ENCODE measurements at places on chromosomes 16 and 17.
A peak's percentile ranks its signal among the peaks of the same experiment; 100 is the strongest.

DNA sequence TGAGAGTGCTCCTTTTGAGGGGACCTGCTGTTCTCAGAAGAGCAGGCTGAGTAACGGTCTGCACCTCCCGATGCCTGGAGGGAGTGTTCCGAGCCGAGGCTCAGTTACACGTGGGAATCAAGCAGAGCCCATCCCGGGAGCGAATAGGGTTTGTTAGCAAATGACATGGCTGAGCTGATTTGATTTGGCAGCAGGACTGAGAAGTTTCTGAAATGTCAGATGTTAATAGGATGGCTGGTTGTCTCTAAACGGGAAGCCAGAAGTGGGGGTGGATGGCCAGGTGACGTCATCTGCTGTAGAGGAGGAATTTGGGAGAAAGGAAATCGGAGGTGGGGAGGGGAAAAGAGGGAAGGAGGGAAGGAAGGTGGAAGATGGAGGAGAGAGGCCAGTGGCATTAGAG lies 128.0 kb downstream of the RAP1GAP2 start:
- no peak for DNase-seq

GRCh38 chr17:31568539-31568938 lies 177.1 kb downstream of the RAB11FIP4 start:
- no peak for DNase-seq

- DNase-seq = no peak
These were observed 9.3 kb upstream of the CNP start for GRCh38 chr17:41957031-41957868.

GRCh38 chr17:73772107-73772705 lies 128.0 kb upstream of the SDK2 start:
- DNase-seq = no peak

- DNase-seq = no peak
These were observed 1.9 kb downstream of the OR1F1 start for GRCh38 chr16:3189869-3190268.

- no peak for DNase-seq
These were observed 111.1 kb downstream of the GAS7 start for GRCh38 chr17:10087355-10087754.

DNA sequence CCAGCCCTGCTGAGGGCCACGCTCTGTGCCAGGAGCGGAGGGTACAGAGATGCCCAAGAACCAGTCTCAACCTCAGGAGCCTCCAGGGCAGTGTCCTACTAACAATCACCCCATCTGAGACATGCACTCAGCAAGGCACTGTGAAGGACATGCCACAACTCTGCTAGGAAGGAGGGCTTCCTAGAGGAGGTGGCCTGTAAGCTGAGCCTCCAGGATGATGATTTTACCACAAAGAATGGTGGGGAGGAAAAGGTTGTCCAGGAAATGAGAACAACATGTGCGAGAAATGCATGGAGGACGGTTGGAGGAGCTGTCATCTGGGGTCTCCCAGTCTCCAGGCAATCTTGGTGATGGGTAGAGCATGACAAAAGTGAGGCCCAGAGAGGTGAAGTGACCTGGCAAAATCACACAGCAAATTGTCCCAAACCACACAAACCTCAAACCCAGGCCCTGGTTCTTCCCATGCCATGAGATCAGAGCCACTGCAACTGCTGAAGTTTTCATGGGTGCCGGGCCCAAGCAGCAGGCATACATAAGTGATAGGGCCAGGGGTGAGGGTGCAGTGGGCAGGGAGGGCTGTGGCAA lies 30.5 kb downstream of the CNGB1 start:
- DNase-seq = no peak

- DNase-seq = no peak
These were observed 15.5 kb downstream of the MMP15 start for GRCh38 chr16:58040945-58041627.

GRCh38 chr17:45867702-45868101 lies 23.0 kb downstream of the SPPL2C start:
- no peak for DNase-seq

GRCh38 chr17:35684055-35684802 lies 47.2 kb upstream of the RASL10B start:
- DNase-seq = no peak

DNA sequence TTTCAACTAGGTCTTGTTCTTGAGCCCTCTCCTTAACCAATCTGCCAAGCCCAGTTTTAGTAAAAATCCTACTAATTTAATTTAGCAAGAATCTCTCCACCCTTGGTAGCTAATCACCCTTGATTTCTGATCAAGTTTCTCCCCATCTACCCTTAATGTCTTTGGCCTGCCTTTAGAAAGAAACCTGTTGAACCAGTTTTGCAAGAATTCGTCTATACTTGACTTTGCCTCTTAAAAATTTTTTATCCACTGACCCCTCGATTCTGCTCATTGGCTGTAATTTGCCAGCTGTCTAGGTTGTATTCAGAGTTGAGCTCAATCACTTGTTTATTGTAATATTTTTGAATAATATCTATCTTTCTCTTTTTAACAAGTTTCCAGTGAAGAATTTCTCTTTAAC lies 1138.5 kb downstream of the CDH11 start:
- no peak for DNase-seq

DNA sequence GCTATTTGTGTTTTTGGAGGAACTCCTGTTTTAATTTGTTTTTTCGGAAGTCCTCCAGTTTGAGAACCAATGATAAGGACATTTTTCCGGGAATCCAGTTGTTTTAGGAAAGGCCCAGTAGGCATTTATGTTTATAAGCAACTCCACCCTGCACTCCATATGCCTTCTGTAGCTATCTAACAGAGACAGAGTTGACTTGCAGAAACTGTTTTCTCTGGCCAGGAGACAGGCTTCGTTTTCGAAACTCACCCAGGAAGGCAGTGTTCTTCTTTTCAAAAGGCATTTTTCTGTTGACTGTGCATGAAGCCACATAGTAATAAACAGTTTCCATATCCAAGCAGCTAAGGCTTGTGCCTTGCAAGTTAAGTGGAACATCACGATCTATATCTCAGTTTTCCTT lies 587.1 kb downstream of the WWOX start:
- no peak for DNase-seq

DNA sequence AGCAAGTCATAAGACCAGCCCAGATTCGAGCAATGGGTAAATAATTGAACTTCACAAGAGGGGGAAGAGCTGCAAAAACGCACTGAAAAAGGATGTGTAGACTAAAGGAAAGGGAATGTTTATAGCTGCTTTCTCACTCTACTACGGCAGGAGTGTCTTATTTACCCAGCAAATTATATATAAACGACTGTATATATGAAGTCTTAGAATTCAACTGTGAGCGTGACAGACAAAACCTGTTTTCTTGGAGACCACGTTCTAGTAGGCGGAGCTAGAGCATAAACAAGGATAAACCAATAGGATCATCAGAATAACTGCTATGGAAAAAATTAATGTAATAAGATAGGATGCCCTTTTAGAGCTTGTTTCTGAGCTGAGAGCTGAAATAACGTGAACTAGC lies 394.6 kb upstream of the MON1B start:
- DNase-seq = no peak

DNA sequence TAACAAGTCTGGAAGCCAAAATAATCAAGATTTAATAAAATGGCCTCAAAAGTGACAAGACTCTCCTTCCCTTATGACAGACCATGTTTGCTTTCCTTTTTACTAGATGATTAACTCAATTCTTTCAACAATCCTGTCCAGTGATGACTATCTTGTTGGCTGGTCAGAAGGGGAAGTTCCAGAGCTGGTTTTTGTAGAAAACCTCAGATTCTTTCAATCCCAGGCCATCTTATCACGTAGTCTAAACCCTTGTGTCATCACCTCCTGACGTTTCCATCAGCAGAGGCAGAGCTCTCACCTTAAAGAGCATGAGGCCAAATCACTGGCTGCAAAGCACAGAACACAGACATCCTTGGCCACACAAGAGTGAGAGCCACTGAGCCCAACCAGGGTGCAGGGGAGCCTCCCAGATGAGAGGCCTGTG lies 125.3 kb downstream of the ANKRD11 start:
- no peak for DNase-seq

- no peak for DNase-seq
These were observed 7.2 kb upstream of the MTSS2 start for GRCh38 chr16:70692873-70693671.

DNA sequence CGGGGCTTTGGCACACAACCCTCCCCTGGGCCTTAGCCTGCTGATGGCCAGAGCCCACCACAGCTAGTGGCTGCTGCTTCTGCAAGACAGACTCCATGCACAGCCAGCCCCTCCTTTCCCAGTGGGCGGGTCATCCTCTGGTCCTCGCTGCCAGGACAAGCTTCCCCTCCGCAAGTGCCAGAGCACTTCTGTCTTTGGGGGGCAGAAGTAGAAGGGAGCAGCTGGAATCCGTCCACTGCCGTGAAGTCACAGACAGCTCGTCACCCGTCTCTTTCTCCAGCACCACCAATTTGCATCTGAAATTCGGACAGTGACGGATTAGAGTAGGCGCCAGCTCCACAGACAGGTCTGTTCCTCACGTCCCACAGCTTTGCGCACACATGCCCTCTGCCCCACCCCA lies 31.3 kb upstream of the NAT9 start:
- DNase-seq = no peak

- DNase-seq = no peak
These were observed 15.5 kb upstream of the SPNS2 start for GRCh38 chr17:4483012-4483840.

DNA sequence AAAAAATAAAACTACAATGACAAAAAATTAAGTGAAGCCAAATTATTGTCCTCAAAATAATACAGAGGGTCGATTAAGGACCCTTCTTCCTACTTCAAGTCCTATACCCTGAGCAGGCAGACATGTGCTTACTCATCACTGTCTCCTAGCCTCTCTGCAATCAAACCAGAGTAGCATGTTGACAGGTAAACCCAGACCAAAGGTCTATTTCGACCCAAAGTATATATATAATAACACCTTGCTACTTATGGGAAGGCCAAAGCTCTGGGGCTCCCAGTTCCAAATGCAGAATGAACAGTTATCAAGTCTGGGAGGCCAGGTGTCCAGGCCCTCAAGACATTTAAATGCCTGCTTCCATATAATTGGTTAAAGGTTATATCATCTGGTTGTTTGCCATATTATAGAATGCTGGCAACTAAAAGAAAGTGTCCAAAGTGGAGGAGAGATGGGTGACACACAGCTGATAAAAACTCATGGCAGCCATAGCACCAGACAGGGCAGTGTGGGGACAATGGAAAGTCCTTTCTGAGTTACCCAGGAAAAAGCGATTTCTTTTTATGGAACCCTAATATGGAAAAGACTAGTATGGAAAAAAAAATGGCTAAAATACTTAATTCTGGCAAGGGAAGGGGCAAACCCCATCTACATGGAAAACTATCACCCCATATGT lies 53.6 kb downstream of the N4BP1 start:
- DNase-seq = no peak

DNA sequence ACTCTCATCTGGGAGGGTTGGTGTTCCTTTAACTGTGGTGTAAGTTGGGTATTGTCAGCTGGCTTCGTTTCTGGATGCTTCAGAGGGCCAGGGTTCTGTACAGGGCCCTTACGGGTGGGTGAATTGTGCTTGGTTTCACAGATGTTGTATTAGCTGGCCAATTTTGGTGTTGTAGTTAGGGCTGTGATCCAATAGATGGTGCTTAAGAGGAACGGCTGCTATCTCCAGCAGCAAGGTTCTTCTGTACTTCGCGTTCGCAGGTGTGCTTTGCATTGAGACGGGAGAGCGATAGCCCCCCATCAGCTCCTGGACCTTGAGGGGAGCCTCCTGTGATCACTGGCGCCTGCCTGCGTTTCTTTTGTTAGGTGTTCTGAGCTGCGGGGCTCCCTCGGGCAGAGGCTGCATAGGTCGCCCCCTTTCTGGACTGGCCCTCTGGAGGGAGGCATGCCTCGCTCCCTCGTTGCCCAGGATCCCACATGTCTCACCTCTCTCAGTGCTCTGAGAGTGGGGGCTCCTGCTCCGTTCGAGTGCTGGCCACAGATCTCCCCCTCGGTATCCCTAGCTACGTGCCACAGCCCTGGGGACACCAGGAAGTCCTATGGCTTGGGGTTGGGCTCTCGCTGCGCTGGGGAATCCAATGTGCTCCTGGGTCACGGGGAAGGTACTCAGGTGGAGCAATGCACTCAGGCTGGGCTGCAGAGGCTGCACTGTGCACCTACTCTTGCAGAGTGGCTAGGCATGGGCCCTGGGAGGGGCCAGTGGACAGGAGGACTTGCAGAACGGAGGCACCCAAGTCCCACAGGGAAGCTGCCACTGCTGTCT lies 837 bp upstream of the PRDM7 start:
- DNase-seq = peak; percentile 31

- DNase-seq = no peak
These were observed 3.9 kb downstream of the TMEM94 start for GRCh38 chr17:75460295-75460694.

DNA sequence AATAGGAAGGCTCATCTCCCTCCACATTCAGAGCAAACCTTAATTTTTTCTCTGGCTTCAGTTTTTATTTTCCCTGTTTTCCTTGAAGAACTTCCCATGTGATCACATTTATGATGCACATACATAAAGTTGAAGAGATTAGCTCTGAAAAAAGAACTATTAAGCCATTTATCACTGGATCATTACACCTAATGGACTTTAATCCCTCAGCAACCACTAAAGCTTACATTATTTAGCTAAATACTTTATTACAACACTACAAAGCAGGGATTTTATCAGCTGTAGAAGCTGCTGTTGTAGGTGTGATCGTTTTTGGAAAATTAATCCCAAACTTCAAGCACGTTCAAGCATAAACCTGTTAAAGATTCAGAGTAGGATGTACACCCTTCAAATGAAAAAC lies 21.1 kb downstream of the SMYD4 start:
- DNase-seq = no peak

DNA sequence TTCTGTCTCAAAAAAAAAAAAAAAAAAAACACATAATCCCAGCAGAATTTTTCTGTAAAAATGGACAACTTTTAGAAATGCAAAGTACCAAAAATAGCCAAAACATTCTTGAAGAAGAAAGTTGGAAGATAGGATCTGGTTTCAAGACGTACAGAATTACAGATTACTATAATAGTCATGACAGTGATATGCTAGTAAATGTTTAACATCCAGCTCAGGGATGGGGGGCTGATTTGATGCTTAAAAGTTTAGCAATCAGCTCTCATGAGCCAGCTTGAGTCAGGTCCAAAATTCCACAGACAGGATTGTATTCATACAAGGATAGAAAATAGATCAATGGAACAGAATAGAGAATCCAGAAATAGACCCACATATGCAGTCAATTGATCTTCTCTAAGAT lies 100.5 kb downstream of the CYB561 start:
- DNase-seq = no peak
